ENCODE measurements at places on chromosomes 3 and 15. TPM values are rescaled to one million over a fixed set of nuclear protein-coding genes. Genes with fewer than 3 reads are reported as not detected.
A peak's percentile ranks its signal among the peaks of the same experiment; 100 is the strongest.

- peak; percentile 81 for DNase-seq
These were observed 18.2 kb upstream of the SNRPA1 start for GRCh38 chr15:101313041-101313761.

DNA sequence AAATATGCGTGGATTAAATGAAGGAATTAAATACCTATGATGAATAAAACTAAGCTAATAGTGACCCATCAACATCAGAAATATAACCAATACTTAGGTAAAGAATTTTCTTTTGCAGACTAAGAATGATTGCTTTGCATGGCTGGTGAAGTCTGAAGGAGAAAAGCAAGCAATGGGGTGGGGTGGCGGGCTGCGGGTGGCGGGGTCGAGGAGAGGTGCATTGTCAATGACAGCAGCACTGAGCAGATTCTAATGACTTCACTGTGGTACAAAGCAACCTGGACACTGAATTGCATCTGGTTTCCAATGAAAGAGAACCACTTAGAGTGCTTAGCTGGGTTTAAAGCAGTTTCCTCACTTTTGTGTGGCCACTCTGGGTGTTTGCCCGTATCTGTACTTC lies 171.5 kb upstream of the IL12A start:
- no peak for DNase-seq

DNA sequence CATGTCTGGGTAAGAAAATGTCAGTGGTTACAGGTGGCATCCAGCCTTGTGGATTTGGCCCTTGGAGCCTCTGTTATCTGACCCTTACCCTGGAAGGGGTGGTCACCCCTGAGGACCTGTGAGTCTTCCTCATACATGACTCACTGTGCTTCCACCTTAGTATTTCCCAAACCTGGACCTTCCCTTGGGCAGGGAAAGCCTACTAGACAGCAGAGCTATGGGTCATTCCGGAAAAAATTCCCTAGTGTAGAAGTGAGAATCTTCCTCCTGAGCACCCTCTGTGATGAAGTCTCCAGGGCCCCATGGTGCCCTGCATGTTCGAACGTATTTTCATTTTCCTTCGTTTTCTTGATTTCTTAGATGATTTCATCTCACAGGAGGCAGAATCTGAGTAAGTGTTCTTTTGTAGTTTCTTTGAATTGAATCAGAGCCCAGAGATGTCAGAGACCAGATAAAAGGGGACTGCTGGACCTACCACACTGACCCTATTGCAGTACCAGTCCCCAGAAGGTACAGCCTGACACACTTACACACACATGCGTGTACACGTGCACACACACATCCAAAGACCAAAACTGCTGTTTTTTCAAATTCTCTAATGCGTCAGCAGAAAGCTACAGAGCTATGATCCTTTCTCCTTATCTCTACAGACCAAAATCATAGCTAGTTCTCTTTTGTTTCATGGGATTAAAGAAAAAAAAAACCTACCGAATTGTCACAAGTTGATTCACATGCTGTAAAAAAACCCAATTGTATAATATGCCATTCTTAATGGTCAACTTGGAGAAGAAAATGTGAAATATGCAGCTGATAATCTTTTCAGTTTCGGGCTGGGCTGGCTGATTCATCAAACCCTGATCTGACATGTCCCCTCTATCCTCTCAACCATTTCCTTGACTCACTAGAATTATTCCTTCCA lies 50.5 kb upstream of the ARHGEF3 start:
- DNase-seq = no peak

DNA sequence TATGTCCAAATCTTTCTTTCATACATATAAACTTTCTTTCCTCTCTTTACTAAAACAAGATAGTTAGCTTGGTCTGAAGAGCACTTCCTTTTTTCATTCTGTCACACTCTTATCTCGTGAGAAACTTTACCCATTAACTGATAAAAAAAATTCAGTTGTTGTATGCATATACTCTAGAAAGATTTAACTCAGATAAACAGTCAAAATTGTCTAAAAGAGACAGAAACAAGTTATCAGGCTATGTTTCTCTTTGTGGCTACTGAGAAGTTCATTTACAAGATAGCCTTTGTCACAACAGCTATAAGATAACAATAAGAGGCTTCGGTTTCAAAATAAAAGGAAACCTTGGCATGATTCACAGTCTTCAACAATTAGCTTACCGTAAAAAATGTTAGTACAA lies 235.7 kb upstream of the ATP10A start:
- DNase-seq = no peak

DNA sequence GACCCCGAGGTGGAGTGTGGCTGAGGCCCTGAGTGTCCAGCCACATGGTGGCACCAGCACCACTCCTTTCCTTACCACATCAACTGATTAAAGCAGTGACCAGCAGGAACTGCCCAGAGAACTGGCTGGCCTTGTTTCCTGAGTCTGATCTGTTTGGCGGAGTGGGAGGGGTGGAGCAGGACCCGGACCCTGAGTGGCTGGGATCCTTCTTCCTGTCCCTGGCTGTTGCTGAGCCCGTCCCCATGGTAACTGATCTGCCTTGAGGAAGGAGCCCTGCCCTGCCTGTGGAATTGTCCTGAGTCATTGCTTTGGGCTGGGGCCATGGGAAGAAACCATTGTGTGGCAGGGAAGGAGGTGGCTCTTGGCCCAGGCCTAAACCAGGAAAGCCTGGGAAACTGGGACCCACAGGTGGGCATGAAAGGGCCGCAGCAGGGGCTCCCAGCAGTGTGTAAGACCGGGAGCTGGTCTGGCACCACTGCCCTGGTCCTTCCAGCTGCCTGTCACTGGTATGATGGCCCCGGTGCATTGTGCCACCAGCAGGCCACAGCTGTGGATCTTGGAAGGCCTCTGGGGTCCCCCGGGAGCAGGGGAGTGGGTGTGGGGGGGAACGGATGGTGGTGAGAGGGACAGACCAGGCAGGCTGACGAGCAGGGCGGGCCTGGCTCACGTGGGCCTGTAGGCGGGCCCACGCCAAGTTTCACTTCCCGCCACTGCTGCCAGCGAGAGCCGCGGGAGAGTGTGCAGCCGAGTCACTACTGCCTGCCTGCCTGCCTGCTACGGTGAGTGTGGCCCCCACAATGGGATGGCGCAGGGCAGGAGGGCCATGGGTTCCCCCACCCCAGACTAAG lies 19.2 kb downstream of the ATRIP start:
- peak; percentile 98 for DNase-seq

The DNAJB8 gene
- not detected for total RNA-seq

DNA sequence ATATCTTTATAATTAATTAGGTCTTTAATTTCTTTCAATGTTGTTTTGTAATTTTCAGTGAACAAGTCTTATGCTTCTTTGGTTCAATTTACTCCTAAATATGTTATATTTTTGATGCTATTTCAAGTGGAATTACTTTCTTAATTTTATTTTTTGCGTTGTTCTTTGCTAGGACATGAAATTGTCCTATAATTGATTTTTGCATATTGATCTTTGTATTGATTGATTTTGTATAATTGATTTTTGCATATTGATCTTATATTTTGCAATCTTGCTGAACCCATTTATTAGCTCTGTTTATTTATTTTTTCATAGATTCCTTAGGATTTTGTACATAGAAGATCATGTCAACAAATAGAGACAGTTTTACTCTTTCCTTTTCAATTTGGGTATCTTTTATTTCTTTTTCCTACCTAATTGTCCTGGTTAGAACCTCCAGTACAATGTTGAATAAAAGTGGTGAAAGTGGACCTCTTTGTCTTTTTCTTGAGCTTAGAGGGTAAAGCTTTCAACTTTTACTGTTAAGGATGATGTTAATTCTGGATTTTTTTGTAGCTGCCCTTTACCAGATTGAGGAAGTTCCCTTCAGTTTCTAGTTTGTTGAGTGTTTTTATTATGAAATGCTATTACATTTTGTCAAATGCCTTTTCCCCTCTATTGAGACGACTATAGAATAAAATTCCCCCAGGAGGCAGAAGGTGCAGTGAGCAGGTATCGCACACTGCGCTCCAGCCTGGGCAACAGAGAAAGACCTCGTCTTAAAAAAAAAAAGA lies 36.8 kb upstream of the CCDC50 start:
- DNase-seq = no peak

DNA sequence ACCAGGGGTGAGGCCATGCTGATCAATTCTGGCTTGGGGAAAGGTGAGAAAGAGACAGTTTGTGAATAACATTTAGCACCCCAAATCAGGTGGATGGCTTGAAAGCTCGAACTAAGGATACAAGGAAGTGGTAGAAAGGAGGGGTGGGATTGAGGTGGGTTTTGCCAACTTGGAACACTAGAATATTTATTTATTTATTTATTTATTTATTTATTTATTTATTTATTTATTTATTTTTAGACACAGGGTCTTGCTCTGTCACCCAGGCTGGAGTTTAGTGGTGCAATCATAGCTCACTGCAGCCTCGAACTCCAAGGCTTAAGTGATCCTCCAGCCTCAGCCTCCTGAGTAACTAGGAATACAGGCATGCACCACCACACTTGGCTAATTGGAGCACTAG lies 31.0 kb upstream of the THSD4 start:
- DNase-seq = no peak

GRCh38 chr15:91237445-91237844 lies 137.4 kb downstream of the SV2B start:
- DNase-seq = no peak

DNA sequence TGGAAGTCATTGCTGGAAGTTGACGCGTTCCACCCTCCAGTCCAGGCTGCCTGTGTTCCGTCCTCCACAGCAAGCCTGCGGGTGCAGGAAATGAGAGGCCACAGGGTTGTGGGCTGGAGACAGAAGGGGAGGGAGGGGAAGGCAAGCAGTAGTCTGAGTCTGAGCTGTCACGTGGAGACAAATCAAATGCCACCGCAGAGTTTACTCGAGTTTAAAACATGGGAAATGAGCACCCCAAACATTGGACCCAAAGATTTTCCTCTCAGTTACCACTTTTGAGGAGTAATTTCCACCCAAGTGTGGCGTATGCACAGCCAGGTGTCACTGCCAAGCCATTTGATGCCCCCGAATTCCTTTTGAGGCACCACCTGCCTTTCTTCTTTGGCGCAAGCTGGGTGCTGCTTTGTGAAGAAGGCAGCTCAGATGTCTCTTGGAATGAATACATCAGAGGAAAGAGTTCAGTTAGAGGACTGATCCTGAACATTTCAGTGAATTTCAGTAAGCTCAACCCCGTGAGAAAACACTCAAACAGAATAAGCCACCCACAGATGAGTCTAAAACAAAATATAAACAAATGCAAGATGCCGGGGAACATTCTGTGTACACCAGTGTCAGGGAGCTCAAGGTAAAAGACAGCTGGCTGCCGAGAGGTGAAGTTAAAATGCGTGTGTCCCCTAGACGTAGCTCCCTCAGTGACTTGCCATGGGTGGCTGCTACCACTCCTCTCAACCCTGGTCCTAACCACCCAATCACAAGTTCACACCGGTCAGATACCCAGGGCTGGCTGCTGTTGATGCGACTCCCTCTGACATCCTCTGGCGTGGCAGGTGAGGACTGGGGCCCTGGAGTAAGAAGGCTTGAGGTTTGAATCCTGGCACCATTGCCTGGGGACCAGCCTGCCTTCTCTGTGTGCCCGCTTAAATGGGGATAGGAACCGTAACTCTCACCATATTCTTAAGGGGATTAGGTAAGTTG lies 203.8 kb downstream of the UACA start:
- peak; percentile 39 for DNase-seq

The GOLGA6D gene
- total RNA-seq = not detected

The CYP19A1 gene
- 8.0 TPM for total RNA-seq

GRCh38 chr3:180294282-180295027 lies 257.7 kb upstream of the PEX5L start:
- DNase-seq = no peak

The C3orf85 gene
- not detected for total RNA-seq

The RPL32 gene
- total RNA-seq = 1,520 TPM

DNA sequence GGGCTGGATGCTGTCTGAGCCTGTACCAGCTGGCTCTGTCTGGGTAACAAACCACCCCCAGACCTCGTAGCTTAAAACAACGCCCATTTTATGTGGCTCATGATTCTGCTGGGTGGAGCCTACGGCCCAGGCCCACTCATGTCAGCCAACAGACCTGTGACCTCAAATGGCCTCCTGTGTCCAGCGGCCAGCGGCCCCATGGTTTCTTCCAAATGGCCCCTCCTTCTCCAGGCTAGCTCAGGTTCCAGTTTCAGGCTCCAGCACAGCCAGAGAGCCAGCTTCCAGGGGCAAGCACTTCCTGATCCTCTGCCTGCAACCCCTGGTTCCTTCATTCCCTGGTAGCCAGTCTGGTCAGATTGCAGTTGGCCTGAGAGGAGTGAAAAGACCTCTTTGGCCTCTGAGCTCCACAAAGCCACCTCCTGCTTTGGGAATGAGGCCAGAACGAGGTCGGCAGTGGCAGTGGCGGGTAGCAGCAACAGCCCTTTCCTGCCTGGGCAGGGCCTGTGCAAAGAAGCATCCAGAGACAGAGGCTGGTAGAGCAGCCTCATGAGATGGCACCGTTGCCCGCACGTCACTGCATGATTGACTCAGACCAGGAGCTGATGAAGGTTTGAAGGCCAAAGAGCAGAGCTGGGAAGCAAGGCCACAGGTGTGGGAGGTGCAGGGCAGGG lies 21.0 kb upstream of the PLXNA1 start:
- no peak for DNase-seq

DNA sequence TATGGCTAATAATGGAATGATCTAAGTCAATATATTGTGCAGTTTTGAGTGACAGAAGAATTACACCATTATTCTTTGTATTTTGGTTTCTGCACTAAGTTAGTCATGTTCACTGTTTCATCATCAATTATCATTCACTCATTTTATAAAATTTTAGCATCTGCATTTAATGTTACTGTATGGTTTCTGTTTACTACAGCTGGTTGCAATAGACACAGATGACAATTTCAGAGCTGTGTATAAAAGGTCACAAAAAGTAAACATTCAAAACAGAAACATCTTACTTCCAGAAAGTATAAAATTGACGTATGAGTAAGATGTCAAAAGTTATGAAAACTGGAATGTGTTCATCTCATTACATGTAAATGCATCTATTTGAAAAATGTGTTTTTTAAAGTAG lies 111.1 kb upstream of the GBE1 start:
- no peak for DNase-seq

GRCh38 chr3:191030491-191030890 lies 168.0 kb upstream of the GMNC start:
- no peak for DNase-seq

DNA sequence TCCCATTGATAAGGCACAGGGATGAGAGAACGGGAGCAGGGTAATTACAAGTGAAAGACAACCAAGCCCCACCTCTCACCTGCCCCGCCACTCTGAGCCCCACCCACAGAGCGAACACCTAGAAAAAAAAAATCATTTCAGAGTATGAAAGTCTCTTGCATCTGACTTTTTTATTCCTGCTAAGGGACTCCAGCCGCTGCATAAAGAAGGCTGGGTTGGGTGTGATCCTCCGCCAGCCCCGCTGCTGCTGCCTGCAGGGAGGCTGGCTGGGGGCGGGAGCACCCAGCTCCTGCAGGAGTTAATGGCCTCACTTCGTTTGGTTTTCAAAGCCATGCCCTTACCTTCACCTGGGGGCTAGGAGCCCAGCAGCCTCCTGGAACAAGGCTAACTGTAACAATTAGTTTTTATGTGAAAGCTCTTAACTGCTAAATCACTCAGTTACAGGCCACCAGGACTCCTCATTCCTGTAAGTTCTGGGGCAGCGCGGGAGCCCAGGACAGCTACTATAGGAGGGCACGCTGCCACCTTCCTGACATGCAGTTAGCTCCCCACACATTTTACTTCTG lies 78.0 kb upstream of the SNRPA1 start:
- DNase-seq = no peak

The PLSCR2 gene
- not detected for total RNA-seq

GRCh38 chr3:134751831-134752230 lies 43.2 kb upstream of the EPHB1 start:
- no peak for DNase-seq

GRCh38 chr3:190617185-190617584 lies 103.3 kb downstream of the IL1RAP start:
- DNase-seq = no peak

The GPR62 gene
- not detected for total RNA-seq
